ENCODE measurements at places on chromosomes 2 and 18.

DNA sequence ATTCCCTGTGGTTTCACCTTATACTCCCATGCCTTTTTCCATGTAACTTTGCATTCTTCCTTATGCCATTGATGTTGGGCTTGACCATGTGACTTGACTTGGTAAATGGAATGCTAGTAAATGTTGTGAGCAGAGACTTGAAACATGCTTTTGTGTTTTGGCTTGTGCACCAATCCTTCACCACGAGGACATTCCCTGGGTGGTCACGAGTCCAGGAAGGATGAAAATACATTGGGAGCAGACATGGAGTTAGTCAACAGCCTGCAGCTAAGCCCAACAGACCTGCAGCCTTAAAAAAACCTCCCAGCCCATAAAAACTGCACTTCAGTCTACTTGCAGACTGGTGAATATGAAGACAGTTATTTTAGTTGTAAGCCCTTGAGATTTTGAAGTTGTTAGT lies 116.5 kb upstream of the SPATS2L start:
- DNase-seq: no peak

DNA sequence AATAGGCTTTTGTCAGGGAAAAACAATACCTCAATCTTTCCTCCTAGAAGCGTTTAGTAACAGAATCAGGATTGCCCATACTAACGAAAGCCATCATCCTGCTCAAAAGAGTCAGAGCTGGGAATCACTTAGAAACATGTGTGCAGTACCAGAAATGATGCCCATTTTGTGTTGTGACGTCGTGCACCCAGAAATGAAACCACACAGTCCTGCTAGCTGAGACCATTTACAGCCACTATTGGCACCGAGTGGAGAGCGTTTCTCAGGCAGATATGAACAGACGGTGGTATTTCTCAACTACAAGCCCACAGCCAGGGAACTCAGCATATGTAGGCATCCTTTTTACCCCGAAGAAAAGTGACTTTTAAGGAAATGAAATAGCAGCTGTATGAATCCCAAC lies 284.3 kb upstream of the LRATD1 start:
- no peak for DNase-seq

DNA sequence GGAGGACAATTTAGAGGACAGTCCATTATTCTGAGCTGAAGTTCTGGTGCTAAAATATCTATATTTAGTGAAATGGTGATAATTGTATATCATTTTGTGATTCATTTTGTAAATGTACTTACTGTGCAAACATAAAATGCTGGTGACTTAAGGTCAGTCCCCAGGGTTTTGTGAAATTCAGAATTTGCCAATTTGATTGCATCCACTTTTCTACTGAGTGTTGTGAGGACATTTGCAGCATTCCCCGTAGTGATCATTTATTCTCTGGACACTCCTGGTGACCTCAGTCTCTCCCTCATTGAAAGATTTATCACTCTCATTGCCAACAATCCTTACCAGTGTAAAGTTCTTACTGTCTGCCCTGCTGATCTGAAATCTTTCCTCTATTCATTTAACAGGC lies 98.2 kb downstream of the SOCS6 start:
- no peak for DNase-seq

GRCh38 chr18:21316296-21316695 lies 74.3 kb downstream of the GREB1L start:
- no peak for DNase-seq

DNA sequence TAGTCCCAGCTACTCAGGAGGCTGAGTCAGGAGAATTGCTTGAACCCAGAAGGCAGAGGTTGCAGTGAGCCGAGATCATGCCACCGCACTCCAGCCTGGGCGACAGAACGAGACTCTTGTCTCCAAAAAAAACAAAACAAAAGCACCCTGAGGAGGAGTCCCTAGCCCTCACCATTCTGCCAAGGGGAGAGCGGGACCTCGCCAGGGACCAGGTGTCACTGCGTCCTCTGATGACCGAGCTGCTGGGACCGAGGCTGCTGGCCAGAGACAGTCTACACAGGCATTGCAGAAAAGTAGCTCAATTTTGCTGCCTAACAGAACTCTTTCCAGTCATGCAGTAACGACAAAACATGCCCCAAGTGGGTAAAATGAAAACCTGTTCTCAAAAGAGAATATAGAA lies 18.4 kb downstream of the NCK2 start:
- DNase-seq: no peak

GRCh38 chr2:202157211-202157990 lies 81.0 kb downstream of the SUMO1 start:
- DNase-seq: no peak

GRCh38 chr2:172671501-172671900 lies 64.1 kb upstream of the RAPGEF4 start:
- peak; percentile 22 for DNase-seq

- DNase-seq: peak; percentile 92
Measured at GRCh38 chr18:8615397-8616027, 6.3 kb downstream of the RAB12 start.

DNA sequence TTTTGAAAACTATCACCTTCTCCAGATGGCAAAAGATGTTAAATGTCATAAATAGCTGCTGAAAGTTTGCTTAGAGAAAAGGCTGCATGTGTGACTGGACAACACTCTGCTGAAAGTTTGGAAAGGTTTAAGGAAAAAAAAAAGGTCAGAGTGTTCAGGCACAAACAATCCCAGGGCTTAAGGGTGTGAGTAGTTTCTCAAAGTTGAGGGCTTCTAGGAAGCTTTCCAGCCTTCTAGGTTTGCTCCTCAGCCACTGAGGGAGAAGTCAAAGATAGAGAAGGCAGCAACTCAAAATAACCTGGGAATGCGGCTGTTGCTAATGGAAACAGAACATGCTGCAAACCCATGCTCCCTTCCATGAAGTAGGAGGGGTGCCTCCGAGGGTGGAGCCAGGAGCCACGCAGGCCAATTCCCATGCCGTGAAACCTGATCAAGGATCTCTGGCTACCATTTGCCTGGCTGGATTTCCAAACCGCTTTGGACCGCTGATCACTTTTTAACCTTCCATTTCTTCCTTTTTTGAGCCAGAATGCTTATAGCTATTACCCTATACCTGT lies 88.0 kb downstream of the TEX51 start:
- DNase-seq: no peak

DNA sequence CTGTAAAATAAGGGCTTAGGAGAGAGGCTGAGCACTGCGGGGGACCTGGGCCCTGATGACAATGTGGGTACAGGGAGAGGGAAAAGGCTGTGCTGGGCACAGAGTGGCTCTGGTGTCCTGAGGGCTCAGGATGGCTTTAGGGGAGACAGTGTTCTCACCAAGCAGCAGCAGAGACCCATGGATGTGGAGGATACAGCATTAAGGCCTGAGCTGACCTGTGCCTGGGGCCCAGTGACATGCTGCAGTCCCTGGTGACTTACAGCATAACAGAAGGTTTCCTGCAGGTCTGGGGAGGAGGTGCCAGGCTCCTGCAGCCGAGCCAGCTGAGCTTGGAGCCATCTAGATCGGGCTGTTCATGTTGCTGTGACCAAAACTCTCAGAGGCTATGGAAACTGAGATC lies 191.3 kb upstream of the SMAD2 start:
- no peak for DNase-seq

DNA sequence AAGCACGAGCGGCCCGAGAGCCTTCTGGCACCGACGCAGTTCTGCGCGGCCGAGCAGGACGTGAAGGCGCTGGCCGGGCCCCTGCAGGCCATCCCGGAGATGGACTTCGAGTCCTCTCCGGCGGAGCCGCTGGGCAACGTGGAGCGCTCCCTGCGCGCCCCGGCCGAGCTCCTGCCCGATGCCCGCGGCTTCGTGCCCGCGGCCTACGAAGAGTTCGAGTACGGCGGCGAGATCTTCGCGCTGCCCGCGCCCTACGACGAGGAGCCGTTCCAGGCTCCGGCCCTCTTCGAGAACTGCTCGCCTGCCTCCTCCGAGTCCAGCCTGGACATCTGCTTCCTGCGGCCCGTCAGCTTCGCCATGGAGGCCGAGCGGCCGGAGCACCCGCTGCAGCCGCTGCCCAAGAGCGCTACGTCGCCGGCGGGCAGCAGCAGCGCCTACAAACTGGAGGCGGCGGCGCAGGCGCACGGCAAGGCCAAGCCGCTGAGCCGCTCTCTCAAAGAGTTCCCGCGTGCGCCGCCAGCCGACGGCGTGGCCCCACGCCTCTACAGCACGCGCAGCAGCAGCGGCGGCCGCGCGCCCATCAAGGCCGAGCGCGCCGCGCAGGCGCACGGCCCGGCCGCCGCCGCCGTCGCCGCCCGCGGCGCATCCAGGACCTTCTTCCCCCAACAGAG lies 70.4 kb downstream of the ARHGEF33 start:
- DNase-seq: no peak

- no peak for DNase-seq
Measured at GRCh38 chr2:195414537-195415100, 242.4 kb upstream of the SLC39A10 start.
